ENCODE measurements at places on chromosomes 13 and 19.

GRCh38 chr13:42116225-42116624 is 67.8 kb downstream of the DGKH start:
- no peak for DNase-seq

DNA sequence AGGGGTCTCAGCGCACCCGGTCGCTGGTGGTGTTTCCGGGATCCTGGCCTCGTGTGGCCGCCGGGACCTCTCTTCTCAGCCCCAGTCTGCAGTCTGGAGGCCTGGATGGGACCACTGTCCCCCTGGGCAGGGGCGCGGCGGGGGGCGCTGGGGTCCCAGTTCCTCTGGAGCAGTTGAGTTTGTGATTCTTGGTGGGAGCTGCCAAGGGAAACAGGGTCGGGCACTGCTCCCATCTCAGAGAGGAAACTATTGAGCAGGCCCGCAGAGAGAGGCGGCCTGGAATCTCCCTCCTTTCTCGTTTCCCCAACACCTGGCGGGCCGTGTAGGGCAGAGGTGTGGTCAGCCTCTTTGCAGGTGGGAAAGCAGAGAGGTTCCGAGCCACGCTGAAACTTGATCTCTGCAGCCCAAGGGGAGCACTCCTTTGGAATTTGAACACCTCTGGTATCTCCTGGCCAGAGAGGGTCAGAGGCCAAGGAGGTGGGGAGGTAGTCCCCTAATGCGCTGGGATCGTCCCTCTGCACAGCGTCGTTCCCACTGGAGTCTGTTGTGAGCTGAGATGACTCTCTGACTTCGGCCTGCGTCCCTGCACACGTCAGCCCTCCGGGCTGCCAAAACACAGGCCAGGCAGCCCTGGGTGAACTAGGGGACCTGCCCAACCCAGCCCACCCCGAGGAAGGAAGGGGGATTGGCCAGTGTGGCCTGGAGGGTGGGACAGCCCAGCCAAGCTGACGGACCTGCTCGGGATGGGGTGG is 741 bp downstream of the PLEKHF1 start:
- DNase-seq = no peak

- no peak for DNase-seq
These were observed 17.0 kb downstream of the MTUS2 start for GRCh38 chr13:28837111-28837510.

DNA sequence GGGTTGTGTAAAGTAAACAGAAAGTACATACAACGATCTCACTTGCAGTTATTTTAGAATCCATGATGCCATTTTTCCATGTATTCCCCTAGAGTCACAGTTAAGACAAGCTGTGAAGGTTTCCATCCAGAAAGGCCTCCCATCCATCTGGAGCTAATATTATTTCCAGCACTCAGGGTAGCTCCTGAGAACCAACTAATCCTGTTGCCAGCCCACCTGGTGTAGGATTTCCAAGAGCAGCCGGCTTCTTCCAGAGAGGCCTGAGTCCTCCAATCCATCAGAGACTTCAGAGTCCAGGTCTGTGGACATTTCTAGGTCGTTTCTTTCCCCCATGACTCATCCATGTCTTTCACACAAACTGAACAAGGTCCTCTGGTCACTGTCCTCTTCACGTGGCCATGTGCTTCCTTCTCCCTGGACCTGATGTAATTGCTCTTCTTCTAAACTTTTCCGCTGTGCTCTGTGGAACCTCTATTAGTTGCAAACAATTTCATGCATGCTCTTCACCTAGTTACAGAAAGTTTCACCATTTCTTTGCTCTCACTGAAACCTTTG is 270.3 kb upstream of the TMTC4 start:
- DNase-seq = no peak

- peak; percentile 51 for DNase-seq
These were observed 305.1 kb downstream of the ITGBL1 start for GRCh38 chr13:101757446-101758039.
